Fibroblast of skin of right biceps (primary cell): ENCODE measurements at places on chromosomes 5 and 9.

- DNase-seq = peak; percentile 66
Observed at GRCh38 chr9:98775831-98776441, 20.4 kb downstream of the ANKS6 start.

DNA sequence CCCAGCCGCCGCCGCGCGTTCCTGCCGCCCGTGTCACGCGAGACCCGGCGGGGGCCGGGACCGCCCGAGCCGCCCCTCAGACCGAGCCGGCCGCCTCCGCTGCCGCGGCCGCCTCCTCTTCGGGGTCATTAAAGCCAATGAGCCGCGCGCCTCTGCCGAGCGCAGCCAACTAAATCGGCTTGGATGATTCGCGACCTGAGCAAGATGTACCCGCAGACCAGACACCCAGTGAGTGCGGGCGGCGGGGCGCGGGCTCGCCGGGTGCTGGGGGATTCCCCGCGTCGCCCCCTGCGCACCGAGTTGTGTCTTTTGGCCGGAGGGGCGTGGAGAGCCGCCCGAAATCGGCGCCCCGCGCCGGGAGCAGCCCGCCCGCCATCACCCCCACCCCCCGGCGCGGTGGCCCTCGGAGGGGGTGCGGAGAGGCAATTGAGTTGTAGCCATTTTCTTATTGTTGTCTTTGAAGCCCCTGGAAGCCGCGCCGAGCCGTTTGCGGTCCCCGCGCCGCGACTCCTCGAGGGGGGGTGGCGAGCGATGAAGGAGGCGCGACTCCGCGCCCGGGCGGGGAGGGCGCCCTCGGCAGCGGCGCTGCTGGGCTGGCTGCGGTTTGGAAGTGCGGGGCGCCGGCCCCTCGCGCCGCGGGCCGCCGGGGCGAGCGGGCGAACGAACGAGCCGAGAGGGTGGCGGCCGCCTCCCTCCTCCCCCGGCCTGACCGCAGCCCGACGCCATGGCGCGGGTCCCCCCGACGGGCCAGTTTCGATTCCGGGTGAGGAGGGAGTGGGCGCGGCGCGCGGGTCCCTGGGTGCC, 1.0 kb downstream of the TLE4 start:
- peak; percentile 55 for DNase-seq

DNA sequence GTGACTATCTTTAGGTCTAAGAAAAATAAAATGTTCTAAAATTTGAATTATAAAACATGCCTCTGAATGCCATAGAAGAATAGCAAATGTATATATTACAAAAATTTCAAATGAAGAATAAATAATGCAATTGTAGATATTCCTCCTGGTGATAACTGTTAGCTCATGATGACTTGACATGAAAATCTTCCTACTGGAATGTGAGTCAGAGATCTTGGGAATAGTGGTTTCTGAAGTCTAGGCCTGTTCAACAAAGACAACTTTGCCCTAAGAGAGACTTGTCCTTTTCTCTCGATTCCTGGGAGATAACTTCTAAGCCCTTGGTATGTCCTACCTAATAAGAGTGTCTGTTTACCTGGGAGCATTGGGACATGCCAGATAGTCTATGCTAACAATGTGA, 746.3 kb upstream of the RIOK2 start:
- peak; percentile 22 for DNase-seq

DNA sequence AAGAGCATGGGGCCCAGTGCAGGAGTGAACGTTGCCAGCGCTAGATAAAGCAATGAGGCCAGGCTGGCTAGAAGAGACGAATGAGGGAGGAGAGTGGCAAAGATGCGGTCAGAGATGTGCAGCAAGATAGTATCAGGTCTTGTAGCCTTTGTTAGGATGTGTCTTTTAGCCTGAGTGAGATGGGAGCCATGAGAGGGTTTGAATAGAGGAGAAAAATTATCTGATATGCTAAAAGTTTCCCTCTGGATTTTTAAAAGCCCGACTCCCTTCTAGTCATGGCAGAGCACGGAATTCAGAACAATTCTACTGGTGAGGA, 12.2 kb downstream of the DUSP1 start:
- no peak for DNase-seq

DNA sequence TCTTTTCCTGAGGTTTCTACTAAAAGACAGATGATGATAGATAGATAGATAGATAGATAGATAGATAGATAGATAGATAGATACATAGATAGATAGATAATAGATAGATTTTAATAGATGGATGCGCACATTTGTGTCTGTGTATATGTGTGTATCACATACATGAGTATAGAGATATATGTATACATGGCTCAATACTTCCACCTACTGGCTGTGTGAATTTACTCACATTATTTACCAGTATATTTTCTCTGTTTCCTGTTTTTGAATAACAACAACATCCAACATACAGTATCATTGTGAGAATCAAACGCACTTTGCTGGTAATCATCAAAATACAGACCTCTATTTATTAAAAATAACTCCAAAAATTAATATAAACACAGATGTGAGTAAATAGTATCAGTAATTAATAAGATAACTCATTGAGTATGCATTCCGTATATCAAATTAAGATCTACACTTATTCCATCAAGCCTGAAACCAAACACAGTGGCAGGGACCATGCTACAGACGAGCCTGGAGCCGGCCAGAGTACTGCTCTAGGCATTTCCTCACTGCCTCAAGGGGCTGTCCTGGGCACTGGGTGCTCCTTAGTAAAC, 338.0 kb downstream of the SEMA5A start:
- peak; percentile 52 for DNase-seq

DNA sequence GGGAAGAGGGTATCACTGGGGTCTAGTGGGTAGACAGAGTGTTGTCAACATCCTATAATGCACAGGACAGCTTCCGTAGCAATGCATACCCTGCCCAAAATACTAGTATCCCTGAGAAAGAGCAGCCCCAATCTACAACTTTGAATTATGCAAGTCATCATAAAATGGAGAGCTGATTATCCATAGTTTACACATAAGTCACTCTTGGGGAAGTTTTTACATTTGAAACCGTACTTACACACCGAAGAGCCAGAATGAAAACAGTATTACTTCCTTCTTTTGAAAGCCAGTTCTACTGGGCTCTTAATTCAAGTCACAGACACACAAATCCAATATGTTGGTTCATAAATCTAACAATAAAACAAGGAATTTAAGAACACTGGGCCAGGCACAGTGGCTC, 21.6 kb downstream of the RNF145 start:
- DNase-seq = no peak

GRCh38 chr9:3240656-3241268, 285.0 kb downstream of the RFX3 start:
- peak; percentile 64 for DNase-seq

GRCh38 chr9:78671785-78672184, 374.9 kb downstream of the PSAT1 start:
- DNase-seq = peak; percentile 21

DNA sequence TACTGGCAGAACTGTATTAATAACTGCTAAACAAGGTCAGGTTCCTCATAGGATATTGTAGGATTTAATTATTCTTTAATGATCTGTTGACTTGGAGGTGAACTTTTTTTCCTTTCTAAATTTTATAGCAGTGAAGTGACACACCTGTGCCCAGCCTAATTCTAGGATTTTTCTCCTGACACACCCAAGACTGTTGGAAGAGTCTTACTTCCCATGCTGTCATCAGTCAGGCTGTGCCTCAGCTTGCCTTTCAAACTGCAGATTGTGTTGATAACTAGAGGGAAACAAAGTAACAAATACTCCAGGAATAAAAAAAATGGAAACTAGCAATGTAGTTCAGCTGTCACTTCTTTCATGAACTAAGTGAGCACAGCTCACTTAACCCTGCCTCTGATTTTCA, 22.0 kb downstream of the OTULIN start:
- no peak for DNase-seq

- no peak for DNase-seq
Observed at GRCh38 chr5:111079846-111080245, 8.3 kb downstream of the TSLP start.

GRCh38 chr5:18393565-18394442, 759.5 kb downstream of the TAF11L14 start:
- peak; percentile 49 for DNase-seq

DNA sequence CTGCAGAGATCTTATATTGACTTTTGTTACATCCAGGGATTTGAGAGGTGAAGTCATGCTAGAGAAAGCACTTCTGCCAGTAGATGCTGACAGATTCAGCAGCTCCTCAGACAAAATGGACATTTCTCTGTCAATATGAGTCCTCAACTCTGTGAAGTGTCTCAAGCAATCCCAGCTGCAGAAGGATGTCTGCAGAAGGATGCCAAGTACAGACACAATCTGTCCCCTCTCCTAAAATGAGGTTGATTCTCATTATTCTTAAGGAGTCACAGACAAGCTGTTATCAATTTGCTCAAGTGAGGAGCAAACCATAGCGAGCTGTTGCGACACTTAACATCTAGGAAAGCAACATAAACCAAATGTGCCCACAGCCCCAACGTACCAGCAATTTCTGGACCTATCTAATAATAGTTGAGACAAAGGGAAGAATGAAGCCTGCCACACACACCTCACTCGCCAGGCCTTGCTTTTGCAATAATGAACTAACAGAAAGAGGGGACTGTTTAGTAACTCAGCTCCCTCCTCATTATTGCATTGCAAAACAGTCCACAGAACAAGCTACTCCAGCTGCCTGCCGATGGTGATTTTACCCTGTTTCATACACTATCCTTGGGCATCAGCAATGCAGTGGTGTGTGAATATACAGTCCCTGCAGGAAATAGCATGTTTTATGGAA, 364.2 kb upstream of the PDE4D start:
- no peak for DNase-seq

DNA sequence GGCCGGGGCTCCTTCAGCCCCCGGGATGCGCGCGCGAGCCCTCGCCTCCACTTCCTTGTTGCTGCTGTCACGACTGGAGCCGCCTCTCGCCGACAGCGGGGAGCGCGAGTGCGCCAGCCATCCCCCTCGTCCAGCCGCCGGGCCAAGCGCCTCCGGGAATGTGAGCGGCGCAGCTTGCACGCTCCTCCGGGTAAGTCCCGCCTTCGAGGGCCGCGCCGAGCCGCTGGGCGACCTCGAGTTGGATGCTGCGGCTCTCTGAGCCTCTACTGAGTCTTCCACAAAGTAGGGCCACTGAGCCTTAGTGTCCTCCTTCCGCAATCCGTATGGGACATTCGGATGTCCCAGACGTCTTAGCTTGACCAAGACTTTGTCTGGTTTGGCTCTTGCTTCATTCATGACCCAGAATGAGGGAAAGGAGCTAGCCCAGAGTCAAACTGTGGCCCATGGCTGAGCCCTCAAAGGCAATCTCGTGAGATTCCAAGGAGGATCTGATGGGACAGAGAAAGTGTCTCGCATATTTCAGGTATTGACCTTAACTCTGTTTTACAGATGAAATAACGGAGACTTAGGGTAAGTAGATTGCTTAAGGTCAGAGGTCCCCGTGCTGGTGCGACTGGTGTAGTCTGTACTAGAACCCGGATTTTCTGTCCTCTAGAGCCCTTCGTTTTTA, 586 bp downstream of the HMGXB3 start:
- DNase-seq = peak; percentile 30

DNA sequence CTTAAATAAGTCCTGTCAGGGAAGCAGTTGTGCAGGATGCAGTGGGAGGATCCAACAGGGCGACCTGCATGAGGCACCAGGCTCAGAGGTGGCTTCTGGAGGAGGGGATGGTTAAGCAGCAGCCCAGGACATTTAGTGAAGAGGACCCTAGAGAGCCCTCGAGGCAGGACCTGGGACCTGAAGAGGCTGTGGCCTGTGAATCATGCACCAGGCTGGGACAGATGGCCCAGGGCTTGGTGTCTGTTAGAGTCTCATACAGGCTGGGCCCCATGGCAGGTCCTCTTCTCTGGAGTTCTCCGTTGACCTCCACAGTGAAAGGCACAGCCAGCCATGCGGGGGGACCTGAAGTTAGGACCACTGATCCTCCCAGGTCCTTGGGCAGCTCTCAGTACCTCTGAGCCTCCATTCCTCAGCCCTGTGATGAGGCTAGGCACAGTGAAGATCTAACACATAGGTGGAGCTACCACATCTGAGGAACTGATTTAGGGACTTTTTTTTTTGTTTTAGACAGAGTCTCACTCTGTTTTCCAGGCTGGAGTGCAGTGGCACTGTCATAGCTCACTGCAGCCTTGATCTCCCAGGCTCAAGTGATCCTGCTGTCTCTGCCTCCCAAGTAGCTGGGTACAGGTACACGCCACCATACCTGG, 60.8 kb upstream of the GARNL3 start:
- no peak for DNase-seq

DNA sequence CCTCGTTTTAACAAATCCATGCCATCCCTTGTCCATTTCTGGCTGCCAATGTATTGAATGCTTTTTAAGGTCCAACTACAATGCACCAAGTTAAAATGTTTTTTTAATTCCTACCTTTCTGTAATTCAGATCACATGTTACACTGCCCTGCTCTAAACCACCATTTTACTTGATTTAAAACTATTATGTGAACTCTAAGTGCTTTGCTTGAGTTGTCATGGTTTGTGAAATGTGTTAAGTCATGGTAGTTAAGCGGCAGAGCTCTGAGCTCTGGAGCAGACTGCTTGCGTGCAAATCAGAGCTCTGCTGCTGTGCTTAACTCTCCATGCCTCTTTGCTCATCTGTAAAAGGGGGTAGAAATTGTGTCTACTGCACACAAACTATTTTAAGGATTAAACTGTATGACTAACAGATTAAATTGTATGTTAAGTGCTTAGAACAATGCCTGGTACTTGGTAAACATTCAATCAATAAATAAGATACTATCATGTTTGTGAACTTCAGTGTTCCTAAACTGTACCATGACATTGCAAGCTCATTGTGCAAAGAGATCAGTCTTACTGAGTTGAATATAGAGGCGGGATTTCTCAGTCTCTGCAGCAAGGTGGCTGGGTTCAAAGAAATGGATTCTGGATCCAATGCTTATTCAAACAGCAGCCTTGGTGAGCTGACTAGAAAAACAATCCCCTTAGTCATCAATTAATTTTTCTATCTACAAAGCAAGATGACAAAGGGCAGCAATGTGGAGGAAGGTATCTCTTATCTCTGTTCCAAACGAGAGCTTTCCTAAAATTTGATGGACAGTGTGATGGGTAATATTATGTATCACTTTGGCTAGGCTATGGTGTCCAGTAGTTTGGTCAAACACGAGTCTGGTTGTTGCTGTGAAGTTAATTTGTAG, 16.1 kb upstream of the CMBL start:
- DNase-seq = peak; percentile 26

DNA sequence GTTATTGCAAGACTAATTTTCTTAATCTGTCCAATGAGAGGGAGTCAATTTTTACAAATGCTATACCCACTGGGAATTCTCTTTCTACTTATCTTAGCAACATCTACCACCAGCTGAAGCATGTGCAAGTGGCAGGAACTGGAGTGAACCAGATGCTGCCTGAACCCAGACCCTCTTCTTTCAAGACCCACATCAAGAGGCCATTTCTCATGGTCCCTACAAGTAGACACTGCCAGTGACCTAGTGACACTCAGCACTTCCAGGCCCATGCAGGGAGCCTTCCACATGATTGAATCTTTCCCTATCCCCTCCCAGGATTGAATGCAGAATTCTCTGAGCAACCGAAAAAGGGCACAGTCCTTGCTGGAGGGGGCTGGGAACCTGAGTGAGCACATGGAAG, 148.2 kb upstream of the ADAMTS16 start:
- DNase-seq = no peak

DNA sequence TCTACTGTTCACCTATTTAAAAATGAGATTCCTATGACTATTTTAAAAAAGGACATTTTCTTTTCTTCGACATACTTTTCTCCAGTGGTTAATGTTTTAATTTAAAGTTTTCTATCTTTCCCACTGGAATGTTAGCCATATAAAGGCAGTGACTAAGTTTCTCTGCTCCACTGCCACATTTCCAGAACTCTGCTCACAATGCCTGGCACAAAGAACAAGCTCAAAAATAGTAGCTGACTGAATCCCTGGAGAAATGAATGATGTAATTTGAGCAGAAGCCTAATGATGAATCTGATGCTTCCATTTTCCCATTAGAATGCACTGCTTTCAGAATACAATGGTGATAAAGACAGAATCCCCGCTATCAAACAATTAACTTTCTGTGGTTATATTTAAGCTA, 817.8 kb downstream of the MTRR start:
- peak; percentile 77 for DNase-seq
